ENCODE measurements at places on chromosomes 5 and 9.

DNA sequence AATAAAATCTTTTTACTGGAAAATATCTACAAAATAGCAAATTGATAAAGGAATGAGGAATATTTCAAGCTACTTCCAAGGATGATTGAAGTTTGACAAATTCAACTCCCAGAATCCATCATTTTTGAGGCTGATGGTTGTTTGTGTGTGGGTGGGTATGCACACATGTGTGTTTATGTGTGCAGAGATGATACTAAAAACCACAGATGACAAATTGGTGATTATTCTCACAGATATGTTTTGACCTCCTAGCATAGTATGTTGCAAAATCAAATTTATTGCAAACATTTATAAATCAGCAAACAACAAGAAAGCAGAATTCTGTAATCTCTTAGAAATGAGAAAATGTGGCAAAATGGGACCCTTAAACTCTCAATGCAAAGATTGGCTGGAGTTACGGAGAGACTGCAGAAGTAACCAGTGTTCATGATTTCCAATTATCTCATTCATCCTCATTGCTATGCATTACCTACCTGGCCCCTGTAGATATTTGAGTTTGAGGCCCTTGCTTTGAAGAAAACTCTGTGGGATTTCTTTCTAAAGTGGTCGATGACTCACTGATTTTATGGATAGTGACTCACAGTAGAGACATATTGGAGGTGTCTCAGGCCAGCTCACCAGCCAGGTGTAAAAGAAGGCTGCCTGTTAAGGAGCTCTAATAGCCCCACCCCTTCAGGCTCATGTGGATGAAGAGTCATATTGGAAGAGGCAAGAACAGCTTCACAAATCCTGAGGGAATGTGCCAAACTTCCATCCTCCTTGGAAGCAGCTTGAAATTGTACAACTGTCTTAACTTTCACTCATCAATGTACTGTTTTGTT lies 44.6 kb upstream of the TMC1 start:
- peak; percentile 17 for ATAC-seq

DNA sequence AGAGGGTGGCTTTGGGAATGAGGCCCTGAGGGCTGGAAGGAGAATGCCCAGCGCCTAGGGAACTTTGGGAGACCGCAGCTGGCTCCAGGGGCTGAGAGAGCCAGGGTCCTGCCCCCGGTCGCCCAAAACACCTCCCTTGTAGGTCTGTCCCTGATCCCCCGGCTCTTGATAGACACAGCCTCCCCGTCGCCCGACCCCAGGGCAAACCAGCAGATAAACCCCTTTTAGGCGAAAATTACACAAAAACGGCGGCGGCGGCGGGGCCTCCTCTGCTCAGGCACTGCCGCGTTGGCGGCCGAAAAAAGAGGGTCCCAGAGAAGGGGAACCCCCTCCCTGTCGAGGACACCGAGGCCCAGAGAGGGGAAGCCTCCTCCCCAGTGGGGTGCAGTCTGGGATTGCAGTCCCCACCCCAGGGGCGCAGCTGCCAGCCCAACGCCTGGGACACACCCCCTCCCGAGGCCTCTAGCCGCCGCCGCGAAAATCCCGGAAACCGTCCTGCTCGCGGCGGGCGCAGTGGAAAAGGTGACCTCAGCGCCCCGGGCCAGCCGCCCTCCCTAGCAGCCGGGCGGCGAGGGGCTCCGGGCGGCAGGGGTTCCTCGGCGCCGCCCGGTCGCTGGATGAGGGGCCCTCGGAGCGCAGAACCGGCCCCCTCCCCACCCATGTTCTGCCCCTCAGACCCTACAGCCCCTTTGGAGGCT lies 3.1 kb upstream of the BARX1 start:
- peak; percentile 17 for ATAC-seq

DNA sequence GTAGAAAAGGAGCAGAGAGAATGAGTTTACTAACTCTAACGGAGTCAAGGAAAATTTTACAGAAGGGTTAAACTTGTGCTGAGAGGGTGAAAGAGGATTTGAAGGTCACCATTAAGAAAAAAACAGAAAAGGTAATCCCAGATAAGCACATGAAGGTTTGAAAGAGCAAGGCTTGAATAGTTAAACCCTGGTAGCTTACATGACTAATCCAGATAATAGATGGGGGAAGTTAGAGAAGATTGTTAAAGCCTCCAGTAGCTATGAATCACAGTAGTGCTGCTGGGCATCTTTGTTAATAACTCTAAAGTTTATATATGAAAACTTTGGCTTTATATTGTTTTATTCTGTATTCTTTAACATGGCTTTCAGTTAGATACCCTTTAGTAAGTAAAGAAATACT lies 354.5 kb upstream of the FTMT start:
- ATAC-seq: 0 out of 3 replicates have a peak, but pooled peaks have one; percentile 32

DNA sequence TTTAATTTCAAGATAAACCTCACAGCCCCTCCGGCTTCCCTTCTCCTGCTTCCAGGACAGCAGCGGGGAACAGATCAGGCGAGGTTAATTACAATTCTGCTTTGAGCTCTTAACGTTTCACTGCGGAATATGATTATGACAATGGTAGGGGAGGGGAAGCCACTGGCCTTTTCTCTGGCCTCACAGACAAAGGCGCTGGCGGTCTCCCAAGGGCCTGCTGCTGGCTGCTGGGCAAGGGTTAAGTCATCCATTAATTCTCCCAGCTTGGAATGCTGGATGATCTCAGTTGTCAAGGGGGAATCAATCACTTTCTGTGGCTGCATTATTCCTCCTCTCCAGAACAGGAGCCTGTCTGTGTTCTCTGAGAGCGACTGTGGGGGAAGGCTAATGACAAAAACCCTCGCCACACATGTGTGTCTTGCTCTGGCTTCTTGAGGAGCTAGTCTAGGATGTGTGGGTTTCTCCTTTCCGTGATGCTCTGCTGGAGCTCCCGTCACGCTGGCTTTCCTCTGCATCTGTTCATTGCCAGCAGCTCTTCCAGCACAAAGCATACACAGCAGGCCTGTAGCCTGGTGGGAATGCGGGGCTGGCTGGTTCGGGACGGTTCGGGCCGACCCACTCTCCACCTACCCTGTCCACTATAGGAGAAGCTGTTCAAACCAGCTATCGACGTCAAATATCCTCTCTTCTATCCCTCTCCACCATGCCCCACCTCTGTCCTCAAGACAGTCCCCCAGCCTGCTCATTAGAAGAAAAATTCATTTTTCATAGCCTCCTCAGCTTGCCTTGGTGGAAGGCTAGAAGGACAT lies 82.8 kb downstream of the DCP2 start:
- peak; percentile 79 for ATAC-seq

DNA sequence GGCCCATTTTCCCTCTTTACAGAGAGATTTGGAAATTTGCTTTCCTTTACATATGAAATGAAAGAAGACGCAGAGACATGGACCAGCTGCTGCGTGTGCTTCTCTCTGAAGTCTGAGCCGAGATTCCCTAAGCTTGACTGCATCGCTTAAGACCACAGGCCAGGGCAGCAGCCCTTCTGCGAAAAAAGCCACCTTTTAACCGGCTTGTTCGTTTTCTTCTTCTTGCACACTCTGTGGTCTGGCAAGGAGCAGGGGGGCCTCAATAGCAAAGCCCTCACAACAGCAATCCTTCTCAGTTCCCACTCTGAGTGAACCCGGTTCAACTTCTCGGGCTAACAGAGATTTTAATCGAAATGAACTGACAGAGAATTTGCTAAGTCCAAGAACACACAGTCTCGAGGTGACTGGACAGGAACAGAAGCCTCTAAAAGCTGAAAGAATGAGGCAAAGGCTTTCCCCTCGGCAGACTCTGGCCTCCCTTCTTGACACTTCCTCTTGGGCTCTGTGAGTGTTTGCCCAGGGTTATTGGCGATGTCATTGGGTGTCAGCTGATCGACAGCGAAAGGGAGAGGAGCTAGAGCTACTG lies 512.9 kb upstream of the KLF4 start:
- ATAC-seq: no peak

- peak; percentile 44 for ATAC-seq
These were observed 786 bp upstream of the HRCT1 start for GRCh38 chr9:35905051-35905781.

DNA sequence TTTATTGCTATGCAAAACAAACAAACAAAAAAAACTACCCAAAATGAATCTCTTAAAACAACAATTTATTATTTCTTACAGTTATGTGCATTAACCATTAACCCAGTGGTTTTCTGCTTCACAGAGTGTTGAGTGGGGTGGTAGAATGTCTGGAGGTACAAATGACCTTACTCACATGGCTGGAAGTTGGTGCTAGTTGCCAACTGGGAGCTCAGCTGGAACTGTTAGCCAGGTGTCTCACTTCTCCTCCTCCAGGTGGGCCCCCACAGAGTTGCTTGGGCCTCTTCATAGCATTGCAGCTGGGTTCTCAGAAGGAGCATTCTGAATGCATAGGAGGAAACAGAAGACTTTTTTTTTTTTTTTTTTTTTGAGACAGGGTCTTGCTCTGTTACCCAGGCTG lies 10.5 kb upstream of the B4GALT1 start:
- no peak for ATAC-seq

DNA sequence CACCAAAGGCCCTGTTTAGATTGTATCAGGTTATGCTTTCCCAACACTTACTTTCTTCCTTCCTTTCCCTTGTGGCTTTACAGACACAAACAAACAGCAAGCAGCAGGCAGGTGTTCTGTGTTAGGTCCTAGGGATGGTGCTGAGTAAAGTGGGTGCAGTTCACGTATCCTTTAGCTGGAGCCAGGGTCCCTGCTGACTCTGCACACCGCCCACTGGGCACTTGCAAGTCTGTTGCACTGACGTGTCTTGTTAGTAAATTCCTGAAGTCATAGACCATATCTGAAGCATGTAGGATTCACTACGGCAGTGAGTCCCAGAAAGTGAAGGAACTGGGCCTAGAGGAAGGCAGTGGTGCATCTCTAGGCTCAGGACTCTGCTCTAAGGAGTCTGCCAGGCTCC lies 96.5 kb downstream of the DAPK1 start:
- no peak for ATAC-seq

DNA sequence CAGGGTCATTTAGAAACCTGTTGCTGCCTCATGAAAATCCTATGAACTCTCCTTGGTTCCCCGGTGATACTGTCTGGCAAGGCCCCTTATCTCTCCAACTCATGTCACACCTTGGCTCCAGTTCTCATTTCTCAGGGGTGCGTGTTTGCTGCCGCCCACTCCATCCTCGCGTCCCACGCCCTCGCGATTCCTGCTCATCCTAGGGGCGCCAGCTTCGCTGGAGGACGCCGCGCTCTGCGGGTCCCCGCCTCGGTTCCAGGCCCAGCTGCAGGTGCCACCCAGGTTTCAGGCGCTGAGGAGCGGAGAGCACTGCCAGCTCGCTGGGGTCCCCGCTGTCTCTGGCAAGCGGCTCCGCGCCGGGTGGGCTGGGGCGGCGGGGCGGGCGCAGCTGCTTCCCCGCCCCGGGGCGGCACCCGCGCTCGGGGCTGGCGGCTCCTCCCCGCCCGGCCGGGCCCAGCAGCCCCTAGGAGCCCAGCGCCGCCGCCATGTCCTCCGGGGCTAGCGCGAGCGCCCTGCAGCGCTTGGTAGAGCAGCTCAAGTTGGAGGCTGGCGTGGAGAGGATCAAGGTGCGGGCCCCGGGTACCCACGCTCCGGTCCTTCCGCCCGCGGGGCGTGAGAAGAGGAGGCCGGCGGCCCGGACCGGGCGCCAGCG lies at the start of gene GNG10:
TSS of gene GNG10 (plus strand) at position 456 of the 652 bp plus-strand sequence. CDS start at position 486, 30 bp downstream.
- peak; percentile 96 for ATAC-seq

DNA sequence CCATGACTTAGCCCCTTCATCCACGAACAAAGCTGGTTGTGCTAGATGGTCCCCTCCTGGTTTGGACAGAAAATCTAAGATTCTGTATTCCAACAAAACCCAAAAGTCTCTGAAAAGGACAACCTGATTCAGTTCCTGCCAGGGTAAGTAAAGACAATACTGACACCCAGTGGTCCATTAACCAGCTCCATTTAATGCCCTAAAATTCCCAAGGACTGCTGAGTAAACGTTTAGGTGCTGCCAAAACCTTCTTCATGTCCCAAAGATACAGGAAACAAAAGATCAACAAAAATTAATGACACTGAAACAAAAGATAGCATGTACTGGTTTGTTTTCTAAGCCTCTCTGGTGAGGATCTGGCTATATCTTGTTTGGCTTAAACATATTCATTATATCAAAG lies 25.3 kb upstream of the PPP1R2B start:
- ATAC-seq: no peak

- ATAC-seq: peak; percentile 65
These were observed 67.7 kb downstream of the TENT4A start for GRCh38 chr5:6780802-6781391.

GRCh38 chr5:14727428-14727865 lies 62.9 kb downstream of the OTULIN start:
- peak; percentile 91 for ATAC-seq

DNA sequence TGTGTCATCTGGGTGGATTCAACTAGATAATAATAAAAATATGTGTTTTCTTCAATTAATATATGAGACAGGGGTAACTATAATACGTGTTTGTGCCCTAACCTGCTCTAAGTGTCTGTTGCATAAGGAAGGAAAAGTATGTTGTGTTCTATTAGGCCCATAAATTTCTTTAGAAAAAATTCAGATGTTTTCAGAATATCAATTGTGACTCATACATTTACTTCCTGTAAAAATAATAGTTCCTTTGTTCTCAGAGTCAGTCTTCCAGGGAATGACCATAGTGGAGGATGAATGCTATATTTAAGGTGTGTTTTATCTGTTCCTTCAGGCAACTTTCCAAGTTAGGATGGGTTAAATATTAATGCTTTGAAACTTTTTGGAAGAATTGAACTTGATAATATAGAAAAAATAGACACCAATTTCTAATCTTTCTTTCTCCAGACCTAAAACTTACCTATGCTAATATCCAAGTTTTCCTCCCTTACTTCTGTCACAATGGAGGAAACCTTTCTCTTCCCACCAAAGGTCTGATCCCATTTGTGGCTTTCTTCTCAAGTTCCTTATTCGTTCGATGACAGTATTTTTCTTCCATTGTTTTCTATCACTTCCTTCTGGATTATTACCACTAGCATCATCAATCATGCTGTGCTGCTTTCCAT lies 49.9 kb downstream of the ISL1 start:
- peak; percentile 70 for ATAC-seq
